ENCODE measurements at places on chromosomes 16 and 17.

DNA sequence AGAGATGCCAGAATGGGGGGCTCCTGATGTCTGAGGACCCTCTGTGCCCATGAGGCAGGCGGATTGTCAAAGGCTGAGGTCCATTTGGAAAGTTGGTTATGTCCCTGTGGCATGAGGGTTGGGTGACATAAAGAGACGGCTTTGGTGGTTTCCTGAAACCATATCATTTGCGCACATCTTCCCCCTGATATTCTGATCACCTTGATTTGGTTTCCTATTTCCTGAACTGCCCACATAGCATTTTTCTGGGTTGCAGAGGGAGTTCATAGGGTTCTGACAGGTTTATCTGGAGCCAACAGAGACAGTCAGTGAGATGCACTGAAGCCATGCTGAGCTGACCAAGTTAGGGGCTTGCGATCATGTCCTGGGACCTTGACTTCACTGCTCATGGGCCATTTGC is 15.7 kb upstream of the RNF222 start:
- DNase-seq, result no peak

GRCh38 chr16:72061564-72061963 is 1.5 kb upstream of the HPR start:
- DNase-seq, result no peak

DNA sequence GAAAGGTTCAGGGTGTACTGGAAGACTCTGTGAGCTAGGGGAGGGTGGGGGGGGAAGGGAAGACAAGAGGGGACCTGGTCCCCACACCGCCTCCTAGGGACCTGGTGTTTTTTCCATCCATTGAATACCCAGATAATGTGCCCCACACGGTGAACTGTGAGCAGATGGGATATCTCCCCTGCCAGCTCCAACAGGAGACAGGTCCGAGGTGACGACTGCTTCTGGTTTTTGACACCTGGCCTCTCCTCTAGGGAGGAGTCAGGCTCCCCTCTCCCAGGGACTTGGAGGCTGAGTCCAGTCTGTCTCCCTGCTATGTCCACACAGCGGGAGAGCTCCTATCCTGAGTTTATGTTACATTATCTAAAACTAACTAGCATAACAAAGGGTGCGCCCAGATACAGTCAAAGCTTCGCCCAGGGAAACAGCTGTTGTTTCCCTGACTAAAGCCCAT is 1.8 kb downstream of the MARVELD3 start:
- no peak for DNase-seq

GRCh38 chr16:23858542-23858941 is 22.8 kb downstream of the PRKCB start:
- DNase-seq, result no peak

GRCh38 chr16:47043200-47043599 is 69.7 kb upstream of the DNAJA2 start:
- DNase-seq, result no peak

GRCh38 chr17:45428050-45428617 is 4.5 kb downstream of the ARHGAP27 start:
- DNase-seq, result peak; percentile 88

DNA sequence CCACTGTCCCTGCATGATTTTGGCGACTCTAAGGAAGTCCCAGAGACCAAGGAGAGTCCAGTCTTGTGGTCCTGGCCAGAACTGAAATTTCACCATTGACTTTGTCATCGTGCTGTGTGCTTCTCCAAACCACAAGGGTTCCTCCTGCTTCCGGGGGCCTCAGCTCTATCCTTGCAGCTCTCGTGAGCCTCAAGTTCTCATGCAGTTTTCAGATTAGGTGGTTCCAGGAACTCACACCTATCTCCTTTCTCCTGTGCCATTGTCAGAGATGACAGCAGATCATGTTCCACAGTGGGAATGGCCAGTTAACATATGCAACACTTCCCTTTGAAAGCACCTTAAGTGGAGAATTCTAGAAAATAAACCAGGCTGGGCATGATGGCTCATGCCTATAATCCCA is 97.9 kb upstream of the CRHR1 start:
- no peak for DNase-seq

- no peak for DNase-seq
Observed at GRCh38 chr17:62704381-62704971, 77.0 kb downstream of the MRC2 start.

DNA sequence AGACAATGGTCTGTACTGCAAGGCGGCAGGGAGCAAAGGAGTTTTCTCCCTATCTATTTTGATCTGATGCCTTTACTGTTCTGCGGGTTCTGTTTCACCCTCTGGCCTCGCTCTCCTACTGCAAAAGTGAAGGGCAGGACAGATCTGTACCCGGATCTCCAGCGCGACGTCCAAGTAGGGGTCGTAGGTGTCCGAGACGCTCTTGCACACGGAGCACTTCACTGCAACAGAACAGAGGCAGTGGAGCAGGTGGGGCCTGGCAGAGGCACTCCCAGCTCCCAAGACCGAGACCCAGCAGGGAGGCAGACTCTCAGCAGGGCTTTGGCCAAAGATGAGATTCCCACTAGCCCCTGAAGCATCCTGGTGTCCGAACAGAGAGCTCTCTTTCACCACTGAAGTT is 19.8 kb downstream of the USP36 start:
- no peak for DNase-seq

- DNase-seq, result peak; percentile 80
Observed at GRCh38 chr16:53131363-53132071, 76.7 kb downstream of the CHD9 start.

GRCh38 chr16:27330542-27330941 is 16.8 kb downstream of the IL4R start:
- DNase-seq, result no peak

DNA sequence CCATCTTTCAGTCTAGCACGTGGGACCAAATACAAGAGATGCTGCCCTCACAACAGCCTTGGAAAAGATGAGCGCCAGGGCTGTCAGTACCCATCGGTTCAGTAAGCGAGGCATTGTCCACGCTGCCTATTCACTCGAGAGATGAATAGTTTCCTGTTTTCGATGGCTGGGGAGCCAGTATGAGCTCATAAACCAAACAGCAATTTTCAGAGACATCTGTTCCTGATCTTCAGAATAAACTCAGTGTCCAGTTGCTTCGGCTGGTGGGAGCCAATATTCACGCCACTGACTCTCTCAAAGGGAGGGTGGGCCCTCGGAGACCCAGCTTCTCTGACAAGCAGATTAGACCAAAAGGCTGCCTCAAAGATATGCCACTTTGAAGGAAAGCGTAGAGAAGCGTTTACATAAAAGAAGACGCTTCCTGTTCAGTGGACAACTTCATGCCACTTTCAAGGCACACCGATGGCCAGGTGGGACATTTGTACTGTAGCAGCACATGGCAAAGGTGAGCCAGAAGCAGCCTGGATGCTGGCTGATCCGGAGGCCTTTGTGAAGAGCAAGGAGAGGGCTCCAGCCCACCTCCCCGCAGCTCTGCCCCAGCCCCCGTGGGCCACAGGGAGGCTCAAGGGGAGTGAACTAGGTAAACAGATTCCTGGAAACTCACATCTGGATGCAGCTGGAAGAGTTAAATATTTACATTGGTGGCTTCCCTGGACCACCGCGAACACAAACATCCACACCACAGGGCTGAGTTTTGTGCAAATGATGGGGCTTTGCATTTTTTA is 6.0 kb downstream of the TIMM22 start:
- DNase-seq, result no peak

DNA sequence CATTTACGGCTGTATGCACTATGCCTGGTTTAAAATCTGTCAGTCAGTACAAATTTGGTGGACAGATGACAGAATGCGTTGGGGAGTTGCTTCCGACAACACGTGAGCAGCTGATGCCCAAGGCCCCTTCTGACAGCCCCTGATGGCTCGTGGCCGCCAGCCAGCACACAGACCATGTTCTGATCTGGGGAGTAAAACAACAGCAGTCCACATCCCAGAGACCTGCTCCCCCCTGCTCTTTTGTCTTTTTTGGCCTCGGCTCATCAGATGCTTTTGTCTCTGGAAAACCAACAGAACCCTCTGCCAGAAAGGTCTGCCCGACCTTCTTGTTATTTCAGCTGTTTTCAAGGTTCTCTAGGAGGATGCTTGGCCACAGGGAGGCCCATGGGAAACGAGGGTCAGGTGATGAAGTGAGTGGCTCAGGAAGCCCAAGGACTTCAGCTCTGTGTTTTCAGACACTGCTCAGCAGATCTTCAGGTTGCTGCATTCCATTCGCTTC is 10.8 kb downstream of the ARSG start:
- DNase-seq, result no peak

DNA sequence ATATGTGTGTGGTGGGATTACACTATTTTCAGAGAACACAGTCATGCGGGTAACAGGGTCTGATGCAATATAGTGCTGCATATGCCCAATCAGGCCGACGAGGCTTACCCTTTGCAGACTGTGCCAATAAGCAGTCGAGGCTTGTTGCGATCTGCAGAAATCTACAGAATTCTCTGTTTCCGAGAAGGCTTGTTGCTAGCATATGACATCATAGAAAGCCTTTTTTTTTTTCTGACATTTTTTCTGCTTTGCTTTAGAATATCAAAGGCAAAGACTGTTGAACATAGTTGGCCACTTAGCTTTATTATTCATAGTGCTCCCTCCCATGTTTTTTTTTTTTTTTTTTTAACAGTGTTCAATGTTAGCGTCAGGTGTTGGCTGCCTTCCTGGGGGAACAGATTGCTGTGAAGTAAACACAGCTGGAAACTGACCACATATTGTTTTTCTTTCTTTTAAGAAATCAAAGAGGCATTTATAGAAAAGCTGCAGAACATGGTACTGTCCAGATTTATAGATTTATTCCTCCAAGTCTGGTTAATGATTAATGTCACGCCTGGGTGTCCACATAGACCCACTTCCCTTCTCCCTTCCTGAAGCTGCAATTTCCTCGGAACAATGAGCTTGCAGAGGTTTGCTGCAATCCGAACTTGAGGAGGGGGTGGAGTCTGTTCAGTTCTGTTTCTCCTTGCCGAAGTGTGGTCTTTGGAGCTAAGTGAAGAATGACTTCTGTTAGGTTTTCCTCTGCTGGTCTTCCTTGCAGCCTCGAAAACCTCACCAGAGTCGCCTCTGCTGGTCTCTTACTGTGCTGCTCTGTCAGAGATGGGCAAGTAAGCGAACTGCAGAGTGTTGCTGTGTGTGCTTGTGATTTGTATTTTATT is 87.3 kb downstream of the MAP2K6 start:
- no peak for DNase-seq

DNA sequence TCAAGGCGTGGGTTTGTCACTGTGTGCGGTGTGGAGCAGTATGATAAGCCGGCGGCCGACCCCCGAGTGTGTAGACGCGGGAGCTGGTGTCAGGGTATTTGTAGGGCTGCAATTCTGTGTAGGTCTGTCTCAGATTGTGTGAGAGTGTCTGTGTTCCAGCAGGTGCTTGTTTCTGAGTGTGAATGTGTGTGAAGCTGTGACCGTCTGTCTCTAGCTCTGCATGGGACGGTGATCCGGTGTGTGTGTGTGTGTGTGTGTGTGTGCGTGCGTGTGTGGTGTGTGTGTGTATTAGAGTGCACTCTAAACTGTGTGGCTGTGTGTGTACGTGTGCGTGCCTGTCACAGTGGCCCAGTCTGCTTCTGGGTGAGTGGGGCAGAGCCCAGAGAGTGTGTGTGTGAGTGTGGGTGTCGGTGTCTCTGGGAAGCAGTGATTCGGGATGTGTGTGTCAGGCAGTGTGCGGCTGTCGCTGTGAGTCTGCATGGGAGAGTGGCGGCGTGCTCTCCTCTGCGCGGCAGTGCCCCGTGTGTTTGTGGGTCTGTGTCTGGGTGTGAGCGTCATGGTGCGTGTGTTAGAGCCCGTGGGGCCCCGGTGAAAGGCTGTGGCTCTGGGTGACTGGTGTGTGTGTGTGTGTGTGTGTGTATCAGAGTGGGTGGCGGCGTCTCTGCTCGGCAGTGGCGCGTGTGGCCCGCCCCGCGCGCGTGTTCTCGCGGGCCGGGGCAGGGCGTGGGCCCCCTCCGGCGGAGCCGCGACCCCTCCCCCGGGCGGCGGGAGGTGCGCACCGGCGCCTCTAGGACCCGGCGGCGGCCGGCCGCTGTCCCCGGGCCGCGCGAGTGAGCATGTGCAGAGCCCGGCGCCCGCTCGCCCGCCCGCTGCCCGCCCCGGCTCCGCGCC is at the start of gene WSCD1:
TSS of gene WSCD1 (plus strand) at position 841 of the 891 bp plus-strand sequence. CDS start 10,280 bp downstream, outside the sequence.
- peak; percentile 69 for DNase-seq

GRCh38 chr16:58411736-58412614 is 19.7 kb downstream of the GINS3 start:
- DNase-seq, result no peak

DNA sequence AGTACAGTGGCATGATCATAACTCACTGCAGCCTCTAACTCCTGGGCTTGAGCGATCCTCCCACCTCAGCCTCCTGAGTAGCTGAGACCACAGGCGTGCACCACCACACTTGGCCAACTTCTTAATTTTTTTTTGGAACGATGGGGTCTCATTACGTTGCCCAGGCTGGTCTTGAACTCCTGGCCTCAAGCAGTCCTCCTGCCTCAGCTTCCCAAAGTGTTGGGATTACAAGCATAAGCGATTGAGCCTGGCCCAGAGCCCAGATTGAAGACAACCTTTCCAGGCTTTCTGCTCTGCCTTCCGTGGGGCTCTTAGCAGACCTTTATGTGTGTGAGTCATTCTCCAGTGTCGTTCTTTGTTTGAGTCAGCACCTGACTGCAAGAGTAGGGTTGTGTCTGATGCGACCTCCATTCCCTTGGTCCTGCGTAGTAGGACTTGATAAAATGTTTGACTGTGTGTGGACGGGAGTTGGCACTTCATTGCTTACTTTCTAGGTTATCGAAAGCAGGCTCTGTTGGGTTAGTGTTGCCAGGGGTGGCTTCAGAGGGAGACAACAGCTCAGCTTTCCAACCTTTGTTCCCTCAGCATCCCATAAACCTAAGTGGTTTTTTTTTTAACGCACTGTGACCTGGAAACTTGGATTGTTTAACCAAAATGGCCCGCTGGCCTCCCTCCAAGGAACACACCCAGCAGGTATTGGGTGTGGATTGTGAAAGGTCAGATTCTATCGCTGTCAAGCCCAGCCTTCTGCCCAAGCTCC is 26.4 kb downstream of the EEF2K start:
- DNase-seq, result no peak

- DNase-seq, result peak; percentile 38
Observed at GRCh38 chr17:48952904-48953303, 8.3 kb upstream of the SNF8 start.

All from GM20000 (cell line).